ENCODE measurements at places on chromosomes 5 and 9.

- DNase-seq: peak; percentile 5
Observed at GRCh38 chr9:27539479-27540441, 10.1 kb upstream of the MOB3B start.

DNA sequence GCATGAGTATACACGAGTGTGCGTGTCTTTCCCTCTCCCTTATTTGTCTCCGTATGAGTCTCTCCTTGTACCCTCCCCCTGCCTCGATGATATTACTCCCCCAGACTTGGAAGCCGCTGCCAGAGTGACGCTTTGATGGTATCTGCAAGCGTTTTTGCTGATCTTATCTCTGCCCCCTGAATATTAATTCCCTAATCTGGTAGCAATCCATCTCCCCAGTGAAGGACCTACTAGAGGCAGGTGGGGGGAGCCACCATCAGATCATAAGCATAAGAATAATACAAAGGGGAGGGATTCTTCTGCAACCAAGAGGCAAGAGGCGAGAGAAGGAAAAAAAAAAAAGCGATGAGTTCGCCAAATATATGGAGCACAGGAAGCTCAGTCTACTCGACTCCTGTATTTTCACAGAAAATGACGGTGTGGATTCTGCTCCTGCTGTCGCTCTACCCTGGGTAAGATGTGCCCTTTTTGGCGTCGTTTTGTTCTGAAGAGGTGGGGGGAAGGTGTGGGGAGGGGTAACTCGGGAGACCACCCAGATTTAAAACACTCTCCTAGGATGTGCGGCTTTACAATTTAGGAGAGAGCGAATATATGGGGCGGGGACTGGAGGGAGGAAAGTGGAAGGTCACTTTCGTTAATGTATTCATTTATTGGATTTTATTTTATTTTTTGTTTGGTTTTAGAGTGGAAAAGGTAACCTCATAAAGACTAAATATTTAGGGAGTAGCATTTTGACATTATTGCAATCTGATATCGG, at the start of gene GABRG2:
TSS of gene GABRG2 (plus strand) at position 119 of the 757 bp plus-strand sequence. CDS start at position 346, 227 bp downstream.
- no peak for DNase-seq

DNA sequence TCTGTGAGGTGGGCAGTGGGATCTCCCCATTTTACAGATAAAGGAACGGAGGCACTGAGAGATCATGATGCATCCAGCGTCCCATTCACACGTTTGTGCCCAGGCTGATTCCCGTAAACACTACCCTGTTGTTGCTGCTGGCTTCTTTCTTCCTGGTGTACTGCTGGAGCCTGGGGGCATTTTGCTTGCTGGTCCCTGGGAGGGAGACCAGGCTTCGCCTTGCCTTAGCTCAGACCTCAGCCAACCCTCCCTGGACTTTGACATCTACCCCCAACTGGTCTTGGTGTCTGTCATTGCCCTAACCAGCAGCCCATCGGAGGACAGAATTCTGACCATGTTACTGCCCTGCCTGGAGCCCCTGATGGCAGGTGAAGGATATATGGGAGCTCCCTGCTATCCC, 82.4 kb downstream of the ZNF618 start:
- no peak for DNase-seq

GRCh38 chr5:124132843-124133242, 613.6 kb downstream of the ZNF608 start:
- DNase-seq: no peak
